HuH-7.5 (cell line): ENCODE measurements at places on chromosomes 3 and 15.

DNA sequence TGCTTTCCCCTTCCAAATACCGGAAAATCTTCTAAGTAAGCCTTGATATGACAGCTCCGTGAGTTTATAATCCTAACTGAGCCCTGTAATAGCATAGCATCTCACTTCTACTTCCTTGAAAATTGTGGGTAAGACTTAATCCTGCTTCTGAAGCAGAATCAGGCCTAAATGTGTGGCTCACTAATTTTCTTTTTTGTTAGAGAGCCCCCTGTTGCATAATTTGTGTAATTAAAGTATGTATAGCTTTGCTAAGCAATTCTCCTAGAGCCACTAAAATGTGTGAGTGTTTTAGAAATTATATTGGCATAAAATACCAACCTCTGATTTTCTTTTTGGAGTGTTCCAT, 304.4 kb downstream of the FGF12 start:
- no peak for DNase-seq

DNA sequence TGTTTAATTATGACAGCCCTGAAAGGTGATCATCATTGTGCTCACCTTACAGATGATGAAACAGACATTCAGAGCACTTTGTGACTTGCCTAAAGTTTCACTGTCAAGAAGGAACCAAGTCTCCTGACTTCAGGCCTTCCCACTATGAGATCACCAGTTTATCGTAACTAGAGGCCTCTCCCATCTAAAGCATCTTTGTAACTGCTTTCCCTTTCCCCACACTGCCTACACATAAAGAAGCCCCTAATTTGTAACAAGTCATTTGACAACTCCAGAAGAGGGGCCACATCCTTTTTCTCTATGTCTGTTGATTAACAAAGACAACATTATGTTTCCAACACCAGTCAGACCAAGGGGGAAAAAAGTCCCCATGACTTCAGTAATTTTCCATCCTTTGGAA, 1.1 kb downstream of the KLHL6 start:
- DNase-seq: no peak

- no peak for DNase-seq
Measured at GRCh38 chr3:14154276-14154675, 24.1 kb downstream of the XPC start.

DNA sequence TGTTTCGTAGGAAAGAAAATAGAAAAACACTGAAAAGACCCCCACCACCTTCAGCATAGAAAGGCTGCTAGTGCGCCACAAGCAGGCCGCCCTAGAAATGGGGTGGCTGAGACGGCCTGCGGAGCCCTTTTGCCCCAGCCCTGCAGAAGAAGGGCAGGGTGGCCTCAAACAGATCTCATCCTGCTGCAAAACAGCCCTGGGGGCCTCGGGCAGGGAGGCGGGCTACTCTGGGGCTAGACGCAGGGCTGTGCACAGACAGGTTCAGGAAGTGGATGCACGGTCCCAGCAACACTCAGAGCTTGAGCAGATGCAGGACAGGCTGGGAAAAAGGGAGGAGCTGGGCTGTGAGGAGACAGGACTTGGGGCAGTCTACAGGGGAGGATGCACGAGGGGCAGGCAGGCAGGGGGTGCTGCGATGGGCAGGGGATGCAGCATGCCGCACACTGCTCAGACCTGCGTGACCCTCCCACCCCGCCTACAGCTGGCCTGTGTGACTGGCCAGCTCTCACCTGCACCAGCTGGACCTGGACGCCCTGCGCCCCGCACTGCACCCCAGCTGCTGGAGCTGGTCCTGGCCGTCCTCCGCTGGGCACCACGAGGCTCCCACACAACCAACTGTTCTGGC, 34.3 kb downstream of the ZXDC start:
- DNase-seq: no peak

DNA sequence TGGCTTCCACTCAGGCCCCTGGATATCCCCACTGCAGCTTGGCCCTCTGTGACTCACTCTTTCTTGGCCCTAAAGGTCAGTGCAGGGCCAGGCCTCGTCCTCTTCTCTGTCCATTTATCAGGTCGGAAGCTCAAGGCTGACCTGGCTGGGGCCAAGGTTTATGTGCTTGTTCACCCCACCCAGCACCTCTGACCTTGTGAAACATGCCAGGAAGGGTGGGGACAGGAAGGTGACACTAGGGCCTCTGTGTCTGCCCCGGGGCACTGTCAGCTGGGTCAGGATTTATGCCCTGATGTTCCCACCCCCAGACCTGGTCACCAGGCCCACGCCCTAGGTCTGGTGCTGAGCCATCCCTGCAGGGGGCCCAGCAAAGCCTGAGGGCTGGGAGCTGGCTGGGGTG, 103.8 kb downstream of the FBLN2 start:
- peak; percentile 74 for DNase-seq

DNA sequence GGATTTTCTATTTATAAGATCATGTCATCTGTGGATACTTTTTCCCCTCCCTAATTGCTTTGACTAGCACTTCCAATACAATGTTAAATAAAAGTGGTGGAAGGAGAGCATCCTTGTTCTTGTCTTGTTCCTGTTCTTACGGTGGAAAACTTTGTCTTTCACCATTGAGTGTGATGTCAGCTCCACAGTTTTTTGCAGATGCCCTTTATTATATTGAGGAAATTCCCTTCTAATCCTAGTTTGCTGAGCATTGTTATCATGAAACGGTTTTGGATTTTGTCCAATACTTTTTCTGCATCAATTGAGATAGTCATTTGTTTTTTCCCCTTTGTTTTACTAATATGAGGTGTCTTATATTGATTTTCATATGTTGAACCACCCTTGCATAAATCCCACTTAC, 19.9 kb upstream of the IL20RB start:
- no peak for DNase-seq

- DNase-seq: peak; percentile 51
Measured at GRCh38 chr3:176814285-176814684, 383.0 kb downstream of the TBL1XR1 start.

GRCh38 chr3:25573386-25574171, 91.1 kb downstream of the TOP2B start:
- no peak for DNase-seq

GRCh38 chr15:78205856-78206255, 28.5 kb downstream of the ACSBG1 start:
- no peak for DNase-seq

GRCh38 chr15:52153900-52154895, 37.0 kb downstream of the GNB5 start:
- DNase-seq: no peak

DNA sequence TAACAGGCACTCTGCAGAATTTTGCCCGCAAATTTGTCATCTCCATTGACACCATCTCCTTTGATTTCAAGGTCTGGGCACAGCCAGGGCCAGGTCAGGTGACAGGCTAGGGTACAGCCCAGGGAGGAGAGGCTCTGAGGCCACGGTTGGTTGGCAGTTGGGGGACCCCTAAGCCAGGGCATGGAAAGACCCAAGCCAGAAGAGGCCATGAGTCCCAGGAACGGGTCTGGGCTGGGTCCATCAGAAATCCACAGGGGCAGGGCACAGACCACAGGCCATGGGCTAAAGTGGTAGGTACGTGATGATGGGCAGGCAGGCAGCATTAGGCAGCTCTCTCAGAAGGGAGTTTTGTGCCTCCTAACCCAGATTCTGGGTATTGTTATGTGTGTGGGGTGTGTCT, 45.8 kb downstream of the SEMA3G start:
- no peak for DNase-seq

DNA sequence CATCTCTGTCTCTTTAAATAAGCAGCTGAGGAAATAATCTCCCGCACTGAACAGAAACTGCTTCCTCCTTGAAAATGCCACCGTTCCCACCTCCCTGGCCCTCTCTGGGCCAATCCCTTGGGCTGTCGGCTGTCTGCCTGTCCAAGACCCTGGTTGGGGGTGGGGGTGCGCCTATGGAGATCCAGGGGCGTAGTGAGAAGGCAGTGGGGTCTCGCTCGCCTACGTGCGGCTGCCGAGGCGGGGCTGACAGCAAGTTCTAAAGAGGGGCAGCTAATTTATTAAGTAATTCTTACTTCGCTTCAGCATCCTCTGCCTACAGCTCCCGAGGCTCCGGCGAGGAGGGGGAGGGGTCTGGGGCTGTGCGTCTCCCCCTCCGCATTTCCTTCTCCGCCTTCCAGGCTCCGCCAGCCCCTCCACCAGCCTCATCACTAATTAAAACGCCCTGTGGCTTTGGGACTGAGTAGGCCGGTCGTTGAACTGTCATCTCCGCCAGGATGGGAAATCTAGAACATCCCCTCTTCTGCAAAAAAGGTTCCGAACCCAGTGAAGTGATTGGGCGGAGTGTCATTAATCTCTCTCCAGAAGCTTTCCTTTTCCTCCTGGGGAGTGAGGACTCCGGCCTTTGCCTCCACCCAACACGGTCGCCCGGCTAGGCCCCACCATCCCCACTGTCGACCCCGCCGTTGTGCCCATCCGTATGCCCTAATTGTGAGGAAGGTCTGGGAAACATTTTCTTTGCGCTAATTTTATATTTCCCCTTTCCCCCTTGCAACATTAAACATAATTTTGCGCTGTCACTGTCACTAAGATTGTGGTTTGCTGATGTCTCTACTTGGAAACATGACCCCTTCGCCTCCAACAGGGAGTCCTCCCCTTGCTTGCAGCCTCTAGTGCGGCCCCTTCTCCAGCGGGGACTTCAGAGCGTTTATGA, 16.9 kb downstream of the NR2F2 start:
- no peak for DNase-seq

DNA sequence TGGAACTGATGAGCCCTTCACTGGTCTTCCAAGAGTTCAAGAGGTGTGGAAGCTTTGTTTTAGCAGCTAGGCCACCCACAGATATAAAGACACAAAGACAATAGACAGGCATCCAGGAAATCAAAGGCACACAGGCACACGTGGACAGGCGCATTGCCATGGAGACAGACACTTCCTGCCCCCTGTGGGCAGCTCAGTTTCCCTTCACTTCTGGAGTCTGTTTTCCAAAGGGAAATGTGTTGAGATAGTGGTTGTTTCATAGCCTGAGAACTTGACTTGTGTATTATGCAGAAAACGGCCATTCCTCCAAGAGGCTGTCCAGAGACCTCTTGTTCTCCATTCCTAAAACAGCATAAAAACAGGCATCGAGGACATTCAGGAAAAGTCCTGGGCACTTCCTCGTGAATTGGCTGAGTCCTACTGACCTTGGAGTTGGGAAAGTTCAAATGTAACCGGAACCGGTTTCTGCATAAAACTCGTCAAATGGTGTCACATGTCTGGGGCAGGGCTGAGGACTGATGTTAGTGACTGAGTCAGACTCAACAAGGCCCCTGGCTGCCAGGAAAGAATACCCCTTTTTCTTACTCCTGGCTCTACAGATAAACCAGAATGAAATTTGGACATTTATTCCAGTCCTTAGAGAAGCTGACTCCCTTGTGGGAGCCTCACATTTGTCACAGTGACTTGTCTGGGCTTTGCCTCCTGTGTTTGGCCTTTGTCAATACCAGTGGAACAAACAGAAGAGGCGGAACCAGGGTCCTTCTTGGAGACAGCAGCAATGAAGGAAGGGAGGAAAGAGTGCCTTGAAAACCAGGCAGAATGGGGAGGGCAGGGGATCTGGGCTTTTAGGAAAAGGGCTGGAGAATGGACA, 1.3 kb downstream of the ALPK3 start:
- DNase-seq: no peak

GRCh38 chr3:81249540-81250029, 511.9 kb downstream of the GBE1 start:
- DNase-seq: peak; percentile 4

DNA sequence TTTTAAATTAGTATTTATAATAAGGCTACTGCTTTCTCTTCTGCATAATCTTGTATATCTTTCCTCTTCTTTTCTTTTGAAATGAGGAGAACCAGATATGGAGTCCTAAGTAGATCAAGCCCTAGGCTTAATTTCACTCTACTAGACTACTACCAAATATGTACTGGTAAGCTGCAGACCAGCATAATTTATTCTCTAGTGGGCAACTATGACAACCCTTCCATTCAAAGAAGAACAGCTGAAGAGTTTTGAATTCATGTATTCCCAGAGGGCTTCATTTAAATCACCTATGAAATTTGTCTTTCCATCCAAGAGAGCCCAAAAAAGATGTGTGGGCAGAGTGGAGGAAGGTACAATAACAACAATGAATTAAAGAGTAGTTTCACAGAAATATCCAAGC, 10.0 kb downstream of the RAD18 start:
- DNase-seq: no peak

DNA sequence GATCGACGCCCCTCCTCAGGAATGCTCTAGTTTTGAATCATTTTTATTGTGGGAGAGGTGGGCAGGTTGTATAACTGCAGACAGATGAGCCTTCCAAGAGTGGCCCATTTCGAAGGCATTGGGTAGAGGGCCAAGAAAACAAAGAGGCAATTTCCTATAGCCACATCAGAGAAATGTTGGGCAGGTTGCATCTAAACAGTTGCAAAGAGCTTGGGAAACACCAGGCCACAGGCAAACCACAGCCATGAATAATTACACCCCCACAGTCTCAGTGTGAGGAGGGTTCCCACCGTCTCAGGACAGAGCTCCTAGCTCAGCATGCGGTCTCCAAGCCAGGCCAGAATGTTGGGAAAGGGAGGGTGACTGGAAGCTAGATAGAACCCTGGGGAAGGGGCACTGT, 257.3 kb downstream of the ABHD5 start:
- no peak for DNase-seq

- DNase-seq: no peak
Measured at GRCh38 chr3:54137311-54137710, 15.0 kb downstream of the CACNA2D3 start.

GRCh38 chr3:128307781-128308469, 154.6 kb downstream of the EEFSEC start:
- DNase-seq: no peak

DNA sequence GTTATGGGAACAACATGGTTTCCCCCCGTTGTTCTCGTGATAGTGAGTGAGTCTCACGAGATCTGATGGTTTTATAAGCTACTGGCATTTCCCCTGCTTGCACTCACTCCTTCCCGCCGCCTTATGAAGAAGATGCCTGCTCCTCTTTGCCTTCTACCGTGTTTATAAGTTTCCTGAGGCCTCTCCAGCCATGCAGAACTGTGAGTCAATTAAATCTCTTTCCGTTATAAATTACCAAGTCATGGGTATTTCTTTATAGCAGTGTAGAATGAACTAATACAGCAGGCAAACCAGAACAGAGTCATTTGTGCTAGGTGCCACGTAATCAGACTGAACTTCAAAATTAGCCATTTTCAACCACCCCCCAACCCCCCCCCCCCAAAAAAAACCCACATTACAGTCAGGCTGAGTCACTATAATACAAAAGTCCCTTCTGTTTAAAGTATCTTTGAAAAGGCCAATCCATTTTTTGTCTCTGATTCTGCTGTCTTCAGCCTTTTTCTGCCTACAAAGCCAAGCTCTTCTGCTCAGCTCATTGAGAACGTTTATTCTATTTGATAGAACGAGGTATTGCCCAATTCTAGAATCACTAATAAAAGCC, 4.1 kb downstream of the OR4F6 start:
- no peak for DNase-seq

- DNase-seq: no peak
Measured at GRCh38 chr3:117762621-117763037, 1053.0 kb downstream of the TUSC7 start.

GRCh38 chr15:88276821-88277410, 20.4 kb upstream of the NTRK3 start:
- no peak for DNase-seq

DNA sequence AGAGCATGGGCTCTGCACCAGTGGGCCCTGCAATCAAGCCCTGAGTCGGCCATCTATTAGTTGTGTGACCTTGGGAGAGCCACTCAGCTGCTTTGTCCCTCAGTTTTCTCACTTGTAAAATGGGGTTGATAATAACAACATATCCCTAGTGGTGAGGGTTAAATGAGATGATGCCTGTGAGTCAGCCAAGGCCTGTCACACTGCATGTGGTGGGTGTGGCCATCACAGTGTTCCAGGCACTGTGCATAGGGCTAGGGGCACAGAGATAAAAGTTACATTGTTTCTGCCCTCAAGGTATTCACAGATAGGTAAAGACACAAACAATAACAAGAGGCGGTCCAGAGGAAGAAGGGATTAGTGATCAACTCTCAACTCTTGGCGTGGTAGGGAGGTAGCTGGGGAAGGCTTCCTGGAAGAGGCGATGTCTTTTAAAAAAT, 19.5 kb downstream of the SMAD6 start:
- no peak for DNase-seq
